Naive thymus-derived CD4-positive, alpha-beta T cell (primary cell): ENCODE measurements at places on chromosomes 7 and 10. TPM values are rescaled to one million over a fixed set of nuclear protein-coding genes. Genes with fewer than 3 reads are reported as not detected.
A peak's percentile ranks its signal among the peaks of the same experiment; 100 is the strongest.

DNA sequence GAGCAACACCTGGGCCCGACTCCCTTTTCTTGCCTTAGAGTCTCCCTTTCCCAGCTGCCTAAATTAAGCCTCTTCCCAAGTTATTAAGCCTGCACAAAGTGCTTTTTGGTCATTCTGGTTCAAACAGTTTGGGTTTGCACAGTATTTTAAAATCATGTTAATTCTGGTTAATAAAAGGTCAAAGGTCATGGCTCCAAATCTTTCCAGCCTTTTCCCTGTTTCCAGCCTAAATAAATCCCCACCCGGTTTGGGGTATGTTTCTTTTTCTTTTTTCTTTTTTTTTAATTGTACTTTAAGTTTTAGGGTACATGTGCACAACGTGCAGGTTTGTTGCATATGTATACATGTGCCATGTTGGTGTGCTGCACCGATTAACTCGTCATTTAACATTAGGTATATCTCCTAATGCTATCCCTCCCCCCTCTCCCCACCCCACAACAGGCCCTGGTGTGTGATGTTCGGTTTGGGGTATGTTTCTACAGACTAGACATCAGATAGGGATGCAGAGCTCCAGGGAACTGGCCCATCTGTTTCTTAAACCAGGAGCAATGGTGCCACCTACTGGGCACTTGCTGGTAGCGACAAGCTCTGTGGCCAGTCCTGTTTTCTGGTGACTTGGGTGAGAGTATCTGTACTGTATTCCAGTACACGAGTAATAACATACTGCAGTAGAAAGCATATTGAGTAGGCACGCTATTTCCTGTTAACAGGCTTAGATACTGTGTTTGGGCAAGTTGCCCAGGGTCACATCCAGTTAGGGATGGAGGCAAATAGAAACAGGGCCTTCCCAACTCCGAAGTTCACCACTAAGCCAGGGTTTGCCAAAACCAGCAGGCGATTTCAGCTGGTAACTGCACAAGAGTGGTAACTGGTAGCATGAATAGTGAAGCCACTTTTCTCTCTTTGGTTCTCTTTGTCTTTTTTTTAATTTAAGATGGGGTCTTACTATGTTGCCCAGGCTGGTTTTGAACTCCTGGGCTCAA, 60.6 kb upstream of the TRIM8 start:
- no peak overlapping the region for H3K4me3 ChIP-seq
- DNase-seq, result peak; percentile 76
- H3K27ac ChIP-seq, result no peak overlapping the region
- H3K27me3 ChIP-seq, result no peaks in the 10 kb centered on the region

GRCh38 chr10:63760708-63761047, 239.5 kb downstream of the REEP3 start:
- no peak overlapping the region for H3K27ac ChIP-seq
- no peaks in the 10 kb centered on the region for H3K36me3 ChIP-seq
- no peak for DNase-seq
- no peak overlapping the region for H3K4me3 ChIP-seq
- no peaks in the 10 kb centered on the region for H3K4me1 ChIP-seq

DNA sequence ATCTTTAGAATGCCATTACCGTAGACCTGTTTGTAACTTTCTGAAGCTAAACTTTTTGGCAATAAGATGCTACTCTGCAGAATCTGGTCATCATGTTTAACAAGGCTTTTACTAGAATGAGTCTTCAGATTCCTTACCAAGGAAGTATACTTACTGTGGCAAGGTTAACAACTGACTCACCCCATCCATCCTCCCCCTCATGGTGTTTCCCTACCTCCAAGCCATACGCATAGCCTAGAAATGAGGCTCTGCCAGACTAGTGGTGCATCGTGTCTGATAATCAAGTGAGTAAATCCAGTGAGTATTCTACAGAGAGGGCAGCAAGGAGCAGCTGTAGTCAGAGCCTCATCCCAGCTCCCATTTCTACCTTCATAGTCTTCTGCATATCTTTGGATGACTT, 223.6 kb downstream of the IPMK start:
- H3K36me3 ChIP-seq, result no peaks in the 10 kb centered on the region
- H3K27me3 ChIP-seq, result no peaks in the 10 kb centered on the region
- no peak overlapping the region for H3K27ac ChIP-seq
- DNase-seq, result no peak
- H3K4me3 ChIP-seq, result no peak overlapping the region

DNA sequence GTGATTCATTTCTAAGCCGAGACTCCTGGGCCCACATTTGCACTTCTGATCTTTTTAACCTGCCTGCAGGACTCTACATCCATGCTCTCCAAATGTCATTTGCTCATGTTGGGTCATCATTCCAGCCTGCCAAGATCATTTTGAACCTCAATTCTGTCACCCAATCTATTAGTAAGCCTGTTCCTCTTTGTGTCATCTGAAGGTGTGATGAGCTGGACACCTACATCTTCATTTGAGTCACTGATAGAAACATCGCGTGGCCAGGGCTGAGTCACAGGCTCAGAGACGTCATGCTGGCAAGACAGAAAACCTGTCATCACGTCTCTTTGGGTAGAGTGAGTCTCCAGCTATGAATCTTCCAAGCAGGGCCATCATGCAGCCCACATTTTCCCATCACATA, 65.3 kb upstream of the SLF2 start:
- H3K4me1 ChIP-seq, result no peaks in the 10 kb centered on the region
- DNase-seq, result no peak
- no peaks in the 10 kb centered on the region for H3K36me3 ChIP-seq

The PRKAR2B gene
- total RNA-seq, result 0.53 and 0.76 TPM in 2 replicates

DNA sequence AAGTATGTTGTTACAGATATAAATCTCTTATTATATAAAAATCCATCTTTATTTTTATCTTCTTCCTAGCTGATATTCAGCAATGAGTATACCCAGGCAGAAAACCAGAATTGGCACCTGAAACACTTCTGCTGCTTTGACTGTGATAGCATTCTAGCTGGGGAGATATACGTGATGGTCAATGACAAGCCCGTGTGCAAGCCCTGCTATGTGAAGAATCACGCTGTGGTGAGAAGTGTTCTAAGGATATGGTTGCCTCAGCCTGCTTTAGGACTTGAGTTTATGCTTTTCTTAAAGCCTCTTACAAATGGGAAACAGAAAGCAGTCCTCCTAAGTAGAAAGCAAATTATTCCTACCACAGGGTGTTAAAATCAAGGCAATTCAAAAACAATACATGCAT, 41.9 kb downstream of the TES start:
- H3K4me1 ChIP-seq, result no peaks in the 10 kb centered on the region
- peaks cover 32% of the 10 kb centered on the region for H3K36me3 ChIP-seq
- no peak overlapping the region for H3K27ac ChIP-seq
- no peak for DNase-seq
- H3K4me3 ChIP-seq, result no peak overlapping the region
